Esophagus muscularis mucosa (tissue), 4 donors: ENCODE measurements at places on chromosomes 7 and 10. TPM values are rescaled to one million over a fixed set of nuclear protein-coding genes. Genes with fewer than 3 reads are reported as not detected.

GRCh38 chr7:123792547-123792946 is 43.7 kb upstream of the WASL start:
- DNase-seq: no peak

WAC gene
- 134 TPM for total RNA-seq

DOCK1 gene
- total RNA-seq: 41.4 TPM

GRK5 gene
- 39.6 TPM for total RNA-seq

CTAGE8 gene
- 0.42 TPM for total RNA-seq

HTR7 gene
- total RNA-seq: 1.7 TPM

DNA sequence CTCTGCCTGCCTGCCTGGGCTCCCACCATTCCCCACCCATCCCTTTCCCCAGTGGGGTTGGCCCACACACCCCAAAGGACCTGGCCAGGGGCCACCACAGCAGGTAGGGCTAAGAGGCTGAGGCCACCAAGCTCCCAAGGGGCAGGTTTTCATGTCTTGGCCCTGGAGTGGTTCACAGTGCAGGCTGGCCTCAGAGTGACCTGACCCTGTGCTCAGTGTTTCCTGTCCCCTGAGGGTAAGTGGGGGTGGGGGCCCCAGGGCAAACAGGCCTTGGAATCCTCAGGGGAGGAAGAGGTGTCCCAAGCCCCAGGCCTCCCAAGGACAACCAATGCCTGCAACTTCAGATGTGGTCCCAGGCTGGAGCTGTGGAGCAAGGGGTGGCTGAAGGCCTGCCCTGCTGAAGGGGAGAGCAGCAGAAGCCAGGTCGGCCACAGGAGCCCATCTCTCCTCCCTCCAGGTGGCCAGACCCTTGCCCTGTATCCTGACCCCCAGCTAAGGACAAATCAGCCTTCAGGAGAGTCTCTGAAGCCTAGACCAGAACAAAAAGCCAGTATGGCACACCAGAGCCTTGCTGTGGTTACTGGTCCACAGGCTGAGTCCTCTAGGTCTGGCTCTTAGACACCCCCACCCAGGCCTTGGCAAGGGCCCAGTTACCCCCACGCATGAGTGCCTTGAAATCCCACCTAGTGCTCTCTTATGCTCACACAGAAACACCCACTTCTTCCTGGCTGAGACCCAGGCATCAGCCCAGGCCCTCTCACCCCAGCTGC is 27.6 kb downstream of the POLL start:
- no peak for DNase-seq

- DNase-seq: no peak
These were observed 12.4 kb upstream of the PTPN12 start for GRCh38 chr7:77524731-77525130.

DNA sequence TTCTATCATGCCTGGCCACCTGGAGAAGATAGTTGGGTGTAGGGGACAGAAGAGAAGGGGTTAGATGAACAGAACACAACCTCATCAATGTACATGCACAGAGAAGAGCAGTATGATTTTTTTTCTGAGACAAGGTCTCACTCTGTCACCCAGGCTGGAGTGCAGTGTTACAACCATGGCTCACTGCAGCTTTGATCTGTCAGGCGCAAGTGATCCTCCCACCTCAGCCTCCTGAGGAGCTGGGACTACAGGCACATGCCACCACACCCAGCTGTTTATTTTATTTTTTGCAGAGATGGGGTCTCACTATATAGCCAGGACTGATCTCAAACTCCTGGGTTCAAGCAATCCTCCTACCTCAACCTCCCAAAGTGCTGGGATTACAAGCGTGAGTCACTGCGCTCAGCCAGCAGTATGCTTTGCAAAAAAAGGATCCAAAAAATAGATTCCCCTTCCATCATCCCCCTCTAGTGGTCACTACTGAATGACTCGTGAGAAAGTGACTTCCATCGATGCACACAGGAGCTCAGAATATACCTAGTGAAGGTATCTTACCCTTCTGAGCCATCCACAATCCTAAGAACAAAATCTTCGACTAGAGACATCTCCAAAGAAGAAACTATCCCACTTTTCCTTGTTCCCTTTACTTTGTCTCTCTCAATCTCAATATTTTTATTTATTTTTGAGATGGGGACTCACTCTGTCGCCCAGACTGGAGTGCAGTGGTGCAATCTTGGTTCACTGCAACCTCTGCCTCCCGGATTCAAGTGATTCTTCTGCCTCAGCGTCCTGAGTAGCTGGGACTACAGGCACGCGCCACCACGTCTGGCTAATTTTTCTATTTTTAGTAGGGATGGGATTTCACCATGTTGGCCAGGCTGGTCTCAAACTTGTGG is 21.0 kb downstream of the ZCWPW1 start:
- no peak for DNase-seq

SH2D4B gene
- total RNA-seq: 0.42 TPM

DNA sequence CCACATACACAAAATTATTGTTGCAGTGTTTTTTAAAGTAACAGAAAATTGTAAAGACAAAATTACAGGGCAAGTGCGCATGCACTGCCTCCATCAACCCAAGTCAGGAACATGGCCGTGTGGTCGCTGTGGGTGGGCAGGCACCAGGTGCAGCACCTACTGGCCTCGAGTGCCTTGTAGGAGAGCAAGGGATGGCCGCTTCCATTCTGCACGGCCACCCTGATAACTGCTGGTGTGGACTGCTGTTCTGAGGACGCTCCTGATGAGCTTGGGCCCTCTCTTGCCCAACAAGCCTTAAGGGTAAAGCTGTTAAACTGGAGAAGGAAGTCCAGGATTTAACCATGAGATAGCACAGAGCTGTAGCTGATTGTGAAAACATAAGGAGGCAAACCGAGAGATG is 124.6 kb upstream of the PPP1R9A start:
- DNase-seq: no peak

POT1 gene
- total RNA-seq: 20.4 TPM

DNA sequence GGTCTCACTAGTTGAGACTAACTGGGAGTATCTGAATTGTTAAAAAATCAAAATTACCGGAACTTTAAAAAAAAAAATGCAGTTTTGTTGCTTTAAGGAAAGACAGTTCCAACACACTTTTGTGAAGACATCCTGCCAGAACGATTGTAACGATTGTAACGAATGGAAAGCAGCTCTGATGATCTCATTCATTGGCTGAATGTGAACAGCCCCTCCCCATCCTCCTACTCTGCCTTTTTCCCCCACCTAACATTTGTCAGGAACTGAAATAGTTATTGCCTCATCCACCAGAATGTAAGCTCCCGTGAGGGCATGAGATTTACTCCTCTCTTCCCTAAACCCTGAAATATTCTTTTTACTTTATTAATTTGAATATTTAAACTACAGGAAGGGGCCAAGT is 23.1 kb upstream of the ZC3HAV1L start:
- DNase-seq: no peak

MOGAT3 gene
- not detected for total RNA-seq

DNA sequence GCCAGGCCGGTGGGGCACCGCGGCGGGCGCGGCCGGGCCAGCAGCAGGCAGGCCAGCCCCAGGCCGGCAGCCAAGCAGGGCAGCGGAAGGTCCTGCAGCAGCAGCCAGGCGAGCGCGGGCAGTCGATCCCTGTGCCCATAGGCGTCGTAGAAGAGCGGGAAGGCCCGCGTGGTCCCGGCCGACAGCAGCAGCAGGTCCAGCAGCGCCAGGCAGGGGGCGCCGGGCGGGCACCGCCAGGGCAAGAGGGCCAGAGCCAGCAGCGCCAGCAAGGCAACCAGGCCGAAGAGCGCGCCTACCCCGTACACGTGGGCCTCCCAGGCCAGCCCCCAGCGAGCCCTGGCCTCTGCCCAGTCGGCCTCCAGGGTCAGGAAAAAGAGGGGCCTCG is 8.4 kb upstream of the RBM28 start:
- DNase-seq: no peak

- DNase-seq: no peak
These were observed 152.7 kb downstream of the CUX1 start for GRCh38 chr7:101969997-101970585.

DNA sequence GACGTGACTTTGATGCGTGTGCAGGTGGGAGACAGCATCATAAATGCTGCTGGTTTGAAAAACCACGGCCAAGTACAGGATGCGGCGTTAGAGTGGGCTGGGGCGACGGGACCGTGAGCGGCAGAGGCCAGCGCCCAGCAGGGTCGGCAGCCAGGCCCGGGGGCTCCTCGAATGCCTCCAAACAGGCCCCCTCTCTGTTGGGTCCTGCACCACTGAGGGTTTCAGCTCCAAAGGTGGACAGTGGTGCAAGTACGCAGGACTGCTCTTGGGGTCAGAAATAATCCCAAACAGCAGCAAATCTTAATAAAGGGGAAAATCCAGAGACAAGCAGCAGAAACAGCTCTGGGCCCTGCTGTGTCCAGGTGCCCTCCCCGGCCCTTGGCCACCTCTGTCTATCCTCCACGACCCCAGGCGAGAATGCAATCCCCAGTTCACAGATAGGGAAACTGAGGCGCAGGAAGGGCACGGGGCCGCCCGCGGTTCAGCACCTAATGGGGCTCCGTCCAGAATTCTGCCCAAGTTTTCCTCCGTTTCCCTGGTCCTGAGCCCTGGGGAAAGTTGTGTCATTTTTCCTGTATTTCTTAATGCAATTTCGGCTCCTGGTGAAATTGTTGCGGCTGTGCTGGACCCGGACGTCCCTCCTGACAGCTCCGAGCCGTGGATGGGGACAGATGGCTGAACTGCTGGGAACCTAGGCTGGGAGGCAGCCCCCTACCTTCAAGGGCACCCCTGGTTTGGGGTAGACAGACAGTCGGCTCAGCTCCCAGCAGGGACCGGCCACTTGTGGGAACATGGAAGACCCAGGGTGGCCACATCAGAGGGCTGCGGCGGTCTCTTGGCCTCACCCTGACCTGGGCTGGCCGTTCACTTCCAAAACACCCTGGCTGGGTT is 97.4 kb downstream of the FOXL3 start:
- DNase-seq: no peak

PBLD gene
- 8.1 TPM for total RNA-seq

GRID1 gene
- 0.98 TPM for total RNA-seq

DNA sequence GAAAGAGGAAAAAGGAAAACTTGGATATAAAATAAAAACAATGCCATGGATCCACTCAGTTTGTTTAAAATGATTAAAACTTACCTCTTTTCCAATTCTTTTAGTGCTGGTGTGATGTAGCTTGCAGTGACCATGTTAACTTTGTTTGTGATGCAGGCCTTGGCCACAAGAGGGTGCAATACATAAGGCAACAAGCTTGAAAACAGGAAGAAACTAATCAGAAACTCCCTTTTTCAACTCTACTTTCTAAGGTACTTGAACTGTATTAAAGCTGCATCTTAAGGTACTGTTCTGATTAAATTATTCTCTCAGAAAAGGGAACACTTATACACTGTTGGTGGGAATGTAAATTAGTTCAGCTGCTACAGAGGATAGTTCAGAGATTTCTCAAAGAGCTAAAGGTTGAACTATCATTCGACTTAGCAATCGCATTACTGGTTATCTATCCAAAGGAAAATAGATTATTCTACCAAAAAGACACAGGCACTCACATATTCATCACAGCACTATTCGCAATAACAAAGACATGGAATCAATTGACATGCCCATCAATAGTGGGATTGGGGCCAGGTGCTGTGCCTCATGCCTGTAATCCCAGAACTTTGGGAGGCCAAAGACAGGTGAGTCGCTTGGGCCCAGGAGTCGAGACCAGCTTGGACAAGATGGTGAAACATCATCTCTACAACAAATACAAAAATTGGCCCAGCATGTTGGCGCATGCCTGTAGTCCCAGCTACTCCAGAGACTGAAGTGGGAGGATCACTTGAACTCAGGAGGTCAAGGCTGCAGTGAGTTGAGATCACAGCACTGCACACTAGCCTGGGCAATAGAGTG is 50.9 kb downstream of the AASS start:
- no peak for DNase-seq

MMP21 gene
- not detected for total RNA-seq

AGAP4 gene
- 7.5 TPM for total RNA-seq

- no peak for DNase-seq
These were observed 116.5 kb downstream of the ANKRD61 start for GRCh38 chr7:6147627-6148026.

DNA sequence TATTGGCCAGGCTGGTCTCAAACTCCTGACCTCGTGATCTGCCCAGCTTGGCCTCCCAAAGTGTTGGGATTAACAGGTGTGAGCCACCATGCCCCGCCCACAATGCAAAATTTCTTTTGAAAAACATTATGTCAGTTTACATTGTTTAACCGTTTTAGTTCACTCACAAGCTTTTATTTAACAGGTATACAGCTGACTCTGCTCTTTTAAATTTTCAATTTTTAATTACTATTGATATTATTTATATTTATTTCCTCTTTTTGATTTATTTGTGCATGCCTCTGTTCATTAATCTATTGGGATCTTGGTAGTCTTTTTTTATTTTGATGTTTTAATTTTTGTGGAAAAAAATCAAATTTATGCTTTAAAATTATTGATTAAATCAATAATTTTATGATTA is 16.9 kb downstream of the ZKSCAN5 start:
- no peak for DNase-seq

DNA sequence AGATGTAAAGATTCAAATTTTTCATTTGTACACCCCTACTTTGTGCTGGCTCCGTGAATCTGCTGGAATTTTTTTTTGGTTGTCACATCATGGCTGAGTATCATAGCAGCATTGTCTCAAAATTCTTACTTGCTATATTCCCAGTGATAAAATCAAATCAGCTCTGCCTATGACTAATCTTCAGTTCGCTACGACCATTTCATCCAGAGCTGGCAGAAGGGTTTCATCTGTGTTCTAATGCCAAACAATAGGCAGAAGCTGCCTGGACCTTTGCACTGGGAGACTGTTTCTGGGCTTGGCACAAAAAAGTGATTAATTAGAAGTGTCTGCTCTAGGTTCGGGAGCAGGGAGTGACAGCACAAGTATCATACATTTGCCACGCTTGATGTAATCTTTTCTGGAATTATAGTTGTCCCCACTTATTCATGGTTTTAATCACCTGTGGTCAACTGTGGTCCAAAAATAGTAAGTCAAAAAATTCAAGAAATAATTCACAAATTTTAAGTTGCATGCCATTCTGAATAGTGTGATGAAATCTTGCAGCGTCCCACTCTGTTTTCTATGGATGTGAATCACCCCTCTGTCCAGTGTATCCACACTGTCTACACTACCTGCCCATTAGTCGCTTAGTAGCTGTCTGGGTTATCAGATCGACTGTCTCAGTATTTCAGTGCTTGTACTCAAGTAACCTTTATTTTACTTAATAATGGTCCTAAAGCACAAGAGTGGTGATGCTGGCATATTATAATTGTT is 120.5 kb upstream of the IMMP2L start:
- no peak for DNase-seq
